B cell (primary cell): ENCODE measurements at places on chromosomes 2 and 18. TPM values are rescaled to one million over a fixed set of nuclear protein-coding genes. Genes with fewer than 3 reads are reported as not detected.

DNA sequence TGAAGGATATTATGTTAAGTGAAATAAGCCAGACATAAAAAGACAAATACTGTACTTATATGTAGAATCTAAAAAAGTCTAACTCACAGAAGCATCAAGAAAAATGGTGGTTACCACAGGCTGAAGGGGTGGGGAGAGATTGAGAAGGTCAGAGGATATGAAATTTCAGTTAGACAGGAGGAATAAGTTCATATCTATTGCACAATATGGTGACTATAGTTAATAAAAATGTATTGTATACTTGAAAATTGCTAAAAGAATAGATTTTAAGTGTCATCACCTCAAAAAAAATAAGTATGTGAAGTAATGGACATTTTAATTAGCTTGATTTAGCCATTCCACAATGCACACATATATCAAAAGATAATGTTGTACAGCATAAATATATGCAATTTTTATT is 19.8 kb downstream of the ACMSD start:
- DNase-seq, result no peak

DNA sequence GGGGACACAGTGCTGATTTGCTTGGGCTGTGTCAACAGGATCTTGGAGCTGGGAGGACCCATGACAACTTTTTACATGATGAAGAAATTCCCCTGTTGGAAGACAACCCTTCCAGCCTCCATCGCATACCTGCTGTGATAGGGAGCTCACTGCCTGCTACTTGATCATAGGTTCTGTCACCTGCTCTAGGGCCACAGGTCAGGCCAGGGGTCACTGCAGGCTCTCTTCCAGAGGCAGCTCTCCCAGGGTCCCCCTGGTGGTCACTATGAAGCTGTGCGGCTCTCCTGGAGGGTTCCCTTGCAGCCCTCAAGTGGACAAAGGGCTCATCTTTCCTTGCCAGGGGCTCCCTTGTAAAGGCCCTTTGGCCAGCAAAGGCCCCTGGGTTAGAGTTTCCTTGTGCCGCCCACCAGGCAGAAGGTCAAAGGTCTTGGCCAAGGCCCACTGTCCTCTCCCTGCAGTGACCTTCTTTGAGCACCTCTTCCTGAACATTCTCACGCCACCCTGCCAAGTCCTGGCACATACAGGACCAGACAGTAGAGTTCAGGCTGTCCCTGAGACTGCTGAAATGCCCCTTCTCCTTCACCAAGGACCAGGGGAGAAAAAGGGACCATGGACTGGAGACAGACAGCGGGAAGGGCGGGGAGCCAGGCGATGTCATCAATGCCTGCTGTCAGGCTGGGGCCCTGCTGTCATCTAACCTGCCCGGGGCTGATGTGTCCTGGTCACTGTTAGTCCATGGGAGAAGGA is 345.1 kb downstream of the DYSF start:
- peak; percentile 10 for DNase-seq

GRCh38 chr18:9627642-9628041 is 13.3 kb upstream of the PPP4R1 start:
- DNase-seq, result no peak

CXCR4 gene
- total RNA-seq, result 2,047 and 2,119 TPM in 2 replicates

GRCh38 chr18:77472509-77472908 is 222.9 kb downstream of the GALR1 start:
- no peak for DNase-seq

CENPA gene
- not detected in 2 replicates for total RNA-seq

ATRAID gene
- 88.8 and 89.9 TPM in 2 replicates for total RNA-seq

- peak; percentile 28 for DNase-seq
Measured at GRCh38 chr2:55620123-55620779, 2.8 kb upstream of the PPP4R3B start.

DNA sequence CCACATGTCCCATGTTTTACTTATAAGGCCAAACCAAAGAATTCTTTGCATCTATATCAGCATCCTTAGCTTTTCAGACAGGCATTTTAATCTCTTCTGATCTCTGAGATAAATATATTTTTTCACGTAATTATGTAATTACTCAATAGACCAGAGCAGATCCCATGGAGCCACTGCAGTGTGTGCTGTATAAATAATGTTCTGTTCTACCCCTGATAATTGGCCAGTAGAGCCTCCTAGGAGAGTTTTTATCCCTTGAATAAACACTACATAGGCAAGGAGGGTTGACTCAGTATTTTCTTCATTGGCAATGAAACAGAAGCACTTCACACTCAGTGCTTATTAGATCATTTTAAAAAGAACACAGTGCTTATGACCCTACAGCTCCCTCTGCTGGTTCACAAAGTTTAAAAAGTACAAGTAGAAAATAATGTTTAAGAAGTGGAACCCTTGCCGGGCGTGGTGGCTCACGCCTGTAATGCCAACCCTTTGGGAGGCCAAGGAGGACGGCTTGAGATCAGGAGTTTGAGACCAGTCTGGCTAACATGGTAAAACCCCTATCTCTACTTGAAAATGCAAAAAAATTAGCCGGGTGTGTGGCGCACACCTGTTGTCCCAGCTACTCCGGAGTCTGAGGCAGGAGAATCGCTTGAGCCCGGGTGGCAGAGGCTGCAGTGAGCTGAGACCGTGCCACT is 91.9 kb downstream of the PPP1R1C start:
- peak; percentile 41 for DNase-seq

MATN3 gene
- total RNA-seq, result not detected in 2 replicates

- DNase-seq, result no peak
Measured at GRCh38 chr18:27996801-27997272, 180.1 kb downstream of the CDH2 start.

WNT6 gene
- total RNA-seq, result 0.84 and 1.2 TPM in 2 replicates

- DNase-seq, result no peak
Measured at GRCh38 chr18:6811816-6812215, 82.3 kb downstream of the ARHGAP28 start.

DNA sequence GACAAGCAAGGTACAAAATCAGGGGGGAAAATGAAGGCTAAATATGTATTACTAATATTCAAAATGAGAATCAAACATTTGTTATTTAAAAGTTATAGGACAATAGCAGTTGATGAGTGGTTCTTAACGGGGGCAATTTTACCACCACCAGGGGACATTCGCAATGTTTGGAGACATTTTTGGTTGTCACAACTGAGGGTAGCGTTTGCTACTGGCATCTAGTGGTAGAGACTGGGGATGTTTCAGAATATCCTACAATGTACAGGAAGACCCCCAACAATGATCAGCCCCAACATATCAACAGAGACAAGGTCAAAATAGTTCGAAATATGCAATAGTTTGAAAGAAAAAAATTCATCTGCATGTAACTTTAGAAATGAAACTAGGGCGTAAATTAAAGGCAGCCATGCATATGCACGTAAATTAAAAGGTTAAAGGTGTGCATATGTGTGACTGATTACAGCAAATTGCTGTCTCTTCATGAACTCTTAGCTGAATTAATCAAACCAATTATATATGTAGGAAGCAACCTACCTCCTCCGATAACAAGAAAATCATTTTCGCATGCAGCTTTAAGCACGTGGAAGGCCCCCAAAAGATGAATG is 61.2 kb upstream of the CUL3 start:
- DNase-seq, result peak; percentile 68

GRCh38 chr2:179106676-179107428 is 56.9 kb upstream of the CCDC141 start:
- no peak for DNase-seq

DNA sequence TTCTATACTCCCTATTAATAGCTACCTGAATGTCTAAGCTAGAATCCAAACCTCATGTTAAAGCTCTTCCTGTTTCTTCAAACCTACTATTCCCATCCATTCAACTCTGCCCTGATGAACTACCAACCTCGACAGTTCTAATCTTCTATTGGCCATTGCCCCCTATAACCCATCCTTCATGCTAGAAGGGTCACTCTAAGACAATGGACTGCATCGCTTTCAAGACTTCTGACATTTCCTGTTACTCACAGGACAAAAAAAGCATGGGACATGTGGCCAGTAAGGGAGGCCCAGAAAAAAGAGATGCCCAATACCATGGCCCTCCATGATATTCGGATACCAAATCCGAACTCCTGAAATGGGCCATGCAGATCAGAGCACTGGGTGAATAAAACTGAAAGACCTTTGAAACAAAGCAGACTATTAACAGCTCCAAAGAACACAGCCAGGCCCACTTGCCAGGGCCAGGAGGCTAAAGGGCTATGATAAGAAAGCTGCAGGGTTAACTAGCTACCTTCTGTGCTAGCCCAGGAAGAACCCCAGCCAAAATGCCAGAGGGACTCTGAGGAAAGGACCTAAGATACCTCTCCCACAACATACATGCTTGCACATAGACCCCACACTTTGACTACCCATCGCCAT is 4.5 kb downstream of the B4GALT6 start:
- no peak for DNase-seq

DNA sequence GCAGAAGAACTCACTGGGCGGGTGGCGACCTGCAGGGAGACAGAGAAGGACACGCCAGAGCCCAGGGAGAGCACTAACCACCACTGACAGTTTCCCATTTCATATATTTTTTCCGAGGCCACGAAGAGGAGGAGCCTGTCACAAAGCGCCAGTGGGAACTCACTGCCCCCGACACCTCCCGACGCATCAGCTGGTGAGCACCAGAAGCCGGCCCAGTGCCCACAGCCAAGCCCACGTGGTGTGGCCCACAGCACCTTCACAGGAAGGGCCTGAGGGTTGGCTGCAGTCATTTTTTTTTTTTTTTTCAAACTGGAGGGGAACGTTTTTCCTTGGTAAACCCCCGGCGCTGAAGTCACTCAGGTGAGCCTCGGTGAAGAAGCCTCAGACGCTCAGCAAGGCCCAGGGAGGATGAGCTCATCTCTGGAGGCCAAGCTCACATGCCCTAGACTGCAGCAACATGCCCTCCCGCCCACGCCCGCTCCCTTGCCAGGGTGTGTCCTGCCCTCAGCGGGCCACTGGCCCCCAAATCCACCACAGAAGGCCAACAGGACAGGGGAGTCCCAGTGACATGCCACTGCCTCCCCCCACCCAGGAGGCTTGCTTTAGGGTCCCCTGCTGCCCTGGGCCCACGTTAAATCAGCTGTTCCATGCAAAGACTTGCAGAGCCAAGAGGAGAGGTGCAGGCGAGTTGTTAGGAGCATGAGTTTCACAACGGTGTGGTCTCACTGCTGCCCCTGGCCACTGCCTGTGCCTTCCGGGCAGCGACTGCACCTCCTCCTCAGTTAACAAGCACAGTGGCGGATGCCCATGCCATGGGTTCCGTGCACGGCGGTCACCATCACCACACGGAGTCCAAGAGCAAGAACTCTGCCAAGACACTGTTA is 68.1 kb downstream of the PARD6G start:
- no peak for DNase-seq

DNA sequence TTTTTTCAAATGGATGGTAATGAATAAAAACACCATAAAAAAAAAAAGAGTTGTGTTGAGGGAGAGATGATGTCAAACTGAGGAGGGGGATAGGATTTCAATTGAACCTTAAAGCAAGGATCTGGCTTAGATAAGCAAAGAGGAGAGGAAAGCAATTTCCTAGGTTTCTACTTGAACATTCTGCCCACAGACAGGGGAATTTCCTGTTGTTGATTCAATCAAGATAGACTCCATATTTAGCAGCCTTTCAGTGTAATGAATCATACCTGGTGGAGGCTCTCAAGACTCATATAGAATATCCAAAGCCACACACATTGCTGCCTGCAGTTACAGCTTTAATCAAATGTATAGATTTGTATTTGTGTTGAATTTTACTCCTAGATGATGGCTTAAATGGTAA is 294.4 kb upstream of the PIK3C3 start:
- no peak for DNase-seq

- DNase-seq, result no peak
Measured at GRCh38 chr2:222399038-222399783, 25.1 kb upstream of the SGPP2 start.

MEP1B gene
- total RNA-seq, result not detected in 2 replicates

WDR35 gene
- 9.4 and 11.8 TPM in 2 replicates for total RNA-seq

DNA sequence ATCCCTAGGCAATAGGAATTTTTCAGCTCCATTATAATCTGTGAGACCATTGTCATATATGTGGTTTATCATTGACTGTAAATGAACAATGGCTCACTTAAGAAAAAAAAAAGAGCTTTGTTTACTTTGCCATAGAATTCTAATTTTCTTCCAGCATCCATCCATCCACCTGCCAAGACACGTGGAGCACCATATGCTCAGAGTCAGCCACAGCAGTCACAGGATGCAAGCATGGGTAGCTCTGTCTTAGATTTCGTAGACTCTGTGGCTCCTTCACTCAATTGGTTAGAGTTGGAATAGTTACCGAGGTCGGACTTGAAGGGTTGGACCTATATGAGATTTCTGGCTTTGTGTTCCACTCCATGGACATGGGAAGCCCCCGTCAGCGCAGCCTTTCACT is 75.6 kb downstream of the COA5 start:
- DNase-seq, result no peak

DSC2 gene
- not detected in 2 replicates for total RNA-seq

GRCh38 chr2:88735853-88736252 is 44.4 kb downstream of the RPIA start:
- no peak for DNase-seq

GRCh38 chr2:216546641-216547403 is 48.2 kb downstream of the RPL37A start:
- DNase-seq, result no peak

GRCh38 chr2:130832296-130832940 is 4.3 kb upstream of the ARHGEF4 start:
- no peak for DNase-seq

DNA sequence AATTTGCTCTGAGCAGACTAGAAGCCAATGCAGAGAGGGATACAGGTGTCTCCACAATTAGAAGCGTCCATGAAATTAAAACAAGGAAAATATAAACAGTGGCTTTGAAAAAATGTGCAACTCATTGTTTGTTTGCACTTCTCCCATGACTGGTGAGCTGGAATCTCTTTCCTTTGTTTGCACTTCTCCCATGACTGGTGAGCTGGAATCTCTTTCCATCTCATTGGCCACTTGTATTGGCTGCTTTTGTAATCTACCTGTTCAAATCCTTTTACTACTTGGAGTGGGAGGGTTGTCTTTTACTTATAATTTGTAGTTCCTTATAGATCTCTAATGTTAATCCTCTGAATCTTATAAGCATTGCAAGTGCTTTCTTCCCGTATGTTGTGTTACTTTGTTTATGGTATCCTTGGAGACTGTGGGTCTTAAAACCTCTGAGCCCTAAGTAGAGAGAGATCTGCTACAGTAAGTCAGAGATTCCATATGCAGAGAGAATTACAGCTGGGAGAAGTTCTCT is 94.1 kb downstream of the RTN4 start:
- DNase-seq, result no peak

ALKAL2 gene
- 5.3 and 5.7 TPM in 2 replicates for total RNA-seq

- DNase-seq, result no peak
Measured at GRCh38 chr2:232365621-232366321, 12.8 kb upstream of the ALPP start.

GRCh38 chr2:190216829-190217228 is 102.8 kb downstream of the HIBCH start:
- DNase-seq, result peak; percentile 9

GKN2 gene
- not detected in 2 replicates for total RNA-seq
